ENCODE measurements at places on chromosomes 11 and 22.
A peak's percentile ranks its signal among the peaks of the same experiment; 100 is the strongest.

- no peak for DNase-seq
Measured at GRCh38 chr11:7638710-7639642, 34.3 kb downstream of the CYB5R2 start.

DNA sequence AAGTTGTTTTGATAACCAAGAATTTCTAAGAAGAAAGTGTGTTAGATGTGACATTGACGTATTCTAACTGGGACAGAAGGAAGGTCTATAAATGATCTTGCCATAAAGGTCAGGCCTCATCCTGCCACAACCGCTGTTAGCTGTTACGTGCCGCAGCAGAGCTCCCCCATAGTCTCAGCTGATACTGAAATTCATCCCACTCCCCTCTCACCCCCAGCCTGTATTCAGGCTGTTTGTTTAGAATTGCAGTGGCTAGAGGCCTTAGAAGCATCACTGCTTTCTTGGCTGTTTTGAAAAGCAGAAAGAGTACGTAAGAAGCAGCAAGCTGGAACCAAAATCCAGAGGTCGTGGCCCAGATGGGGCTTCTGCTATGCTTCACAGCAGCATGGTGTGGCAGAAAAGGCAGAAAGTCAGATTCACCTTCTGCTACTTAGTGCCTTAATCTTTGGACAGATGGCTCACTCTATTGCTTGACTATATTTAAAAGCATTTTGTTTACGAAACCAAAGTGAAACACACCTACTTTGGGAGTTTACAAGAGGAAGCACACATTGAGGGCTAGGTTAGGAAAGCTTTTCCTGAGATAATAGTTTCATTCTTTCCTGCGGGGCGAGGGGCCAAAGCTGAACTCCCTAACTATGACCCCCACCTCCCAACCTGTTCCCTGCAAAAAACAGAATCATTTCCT is 950 bp upstream of the LAYN start:
- no peak for DNase-seq

DNA sequence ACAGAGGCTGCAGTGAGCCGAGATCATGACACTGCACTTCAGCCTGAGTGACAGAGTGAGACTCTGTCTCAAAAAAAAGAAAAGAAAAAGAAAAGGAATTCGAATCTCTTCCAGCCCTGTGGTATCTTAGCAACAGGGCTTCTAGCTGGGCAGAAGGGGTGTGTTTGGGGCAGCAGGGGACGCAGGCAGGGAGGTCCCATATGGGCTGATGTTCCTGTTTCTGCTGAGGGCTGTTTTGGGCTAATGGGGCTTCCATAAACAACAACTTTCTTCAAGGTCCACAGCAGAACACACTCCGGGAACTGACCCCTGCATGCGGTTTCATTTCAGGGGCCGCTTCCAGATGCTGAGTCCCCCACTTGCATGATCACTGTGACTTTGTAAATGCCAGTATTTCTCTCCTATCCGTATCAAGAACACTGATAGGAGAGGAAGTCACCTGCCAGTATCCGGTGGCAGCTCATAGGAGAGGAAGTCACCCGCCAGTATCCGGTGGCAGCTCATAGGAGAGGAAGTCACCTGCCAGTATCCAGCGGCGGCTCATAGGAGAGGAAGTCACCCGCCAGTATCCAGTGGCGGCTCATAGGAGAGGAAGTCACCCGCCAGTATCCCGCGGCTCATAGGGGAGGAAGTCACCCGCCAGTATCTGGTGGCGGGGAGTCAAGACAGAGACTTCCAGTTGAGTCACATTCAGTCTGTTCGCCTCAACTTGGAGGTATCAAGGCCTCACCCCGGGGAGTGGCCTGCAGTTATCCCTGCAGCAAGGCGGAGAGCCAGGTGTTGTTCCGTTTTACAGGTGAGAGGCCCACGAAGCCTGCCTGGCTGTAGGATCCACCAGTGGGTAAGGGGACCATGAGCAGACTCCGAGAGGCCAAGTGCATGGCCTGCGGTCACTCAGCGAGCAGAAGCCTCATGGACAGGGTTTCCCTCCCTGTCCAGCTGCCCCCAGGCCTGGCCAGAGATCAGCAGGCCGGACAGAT is 8.3 kb upstream of the FGF19 start:
- DNase-seq = no peak

DNA sequence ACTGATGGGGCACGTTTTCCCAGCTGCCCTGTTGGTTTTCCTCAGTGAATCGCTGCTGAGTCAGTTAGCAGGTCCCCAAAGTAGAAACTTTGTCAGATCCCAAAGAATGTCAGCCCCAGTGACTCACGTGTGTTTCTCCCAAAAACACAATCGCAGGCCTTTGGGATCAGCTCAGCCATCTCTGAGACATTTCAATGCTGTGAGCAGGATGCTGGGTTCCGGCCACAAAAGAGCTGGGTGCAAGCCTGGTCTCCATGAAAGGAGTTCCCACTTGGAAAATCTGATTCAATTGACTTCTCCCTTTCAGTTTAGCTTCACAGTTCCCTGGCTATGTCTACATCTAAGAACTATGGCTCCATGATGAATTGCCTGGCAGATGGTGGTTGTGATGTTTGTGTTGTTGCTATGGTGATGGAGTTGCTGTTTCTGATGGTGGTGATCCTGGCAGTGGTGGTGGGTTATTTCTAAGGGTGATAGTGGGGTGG is 28.0 kb downstream of the MYEOV start:
- no peak for DNase-seq

DNA sequence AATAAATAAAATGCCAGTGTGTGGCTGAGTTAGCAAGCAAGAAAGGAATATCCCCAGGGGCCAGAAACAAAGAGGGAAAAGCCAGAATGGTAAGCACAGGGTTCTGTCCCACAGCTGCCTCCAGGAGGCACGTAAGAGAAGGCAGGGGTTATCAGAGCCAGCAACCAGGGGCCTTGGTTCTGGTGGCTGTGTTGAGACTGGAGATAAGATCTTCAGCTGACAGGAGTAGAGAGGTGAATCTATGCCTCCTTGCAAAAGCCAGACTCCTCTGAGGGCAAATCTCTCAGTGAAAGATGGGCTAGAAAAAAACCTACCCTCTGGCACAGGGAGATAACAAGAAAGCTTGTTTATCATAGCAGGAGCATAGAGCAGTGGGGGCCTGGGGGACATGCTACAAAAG is 29.8 kb upstream of the NFAM1 start:
- peak; percentile 14 for DNase-seq

GRCh38 chr11:43810929-43811596 is 69.6 kb upstream of the ALKBH3 start:
- DNase-seq = no peak

- DNase-seq = no peak
Measured at GRCh38 chr11:134504146-134504905, 92.3 kb upstream of the B3GAT1 start.

- DNase-seq = peak; percentile 81
Measured at GRCh38 chr11:20397281-20397680, 9.8 kb downstream of the PRMT3 start.

GRCh38 chr11:116714902-116715301 is 57.9 kb downstream of the BUD13 start:
- no peak for DNase-seq

DNA sequence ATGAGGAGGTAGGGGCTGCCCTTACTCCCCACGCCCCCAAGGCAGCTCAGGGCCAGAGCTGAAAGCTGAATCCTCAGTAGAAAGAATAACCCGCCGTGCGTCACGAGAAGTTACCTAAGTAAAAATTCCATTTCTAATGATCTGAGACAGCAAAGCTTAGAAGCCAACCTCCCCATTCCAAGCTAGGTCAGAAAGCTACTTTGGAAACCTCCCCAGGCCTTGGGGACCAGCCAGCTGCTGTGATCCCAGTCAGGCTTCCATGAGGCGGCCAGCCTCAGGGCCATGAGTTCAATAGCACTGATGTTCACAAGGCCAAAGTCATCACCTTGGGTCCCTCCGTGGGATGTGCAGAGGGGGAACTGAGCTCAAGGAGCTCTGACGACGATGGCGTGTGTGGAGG is 6.9 kb downstream of the SHISAL1 start:
- DNase-seq = no peak

GRCh38 chr11:75931124-75931523 is 116.1 kb downstream of the UVRAG start:
- DNase-seq = no peak

- DNase-seq = no peak
Measured at GRCh38 chr11:12930850-12931249, 78.3 kb upstream of the RASSF10 start.

DNA sequence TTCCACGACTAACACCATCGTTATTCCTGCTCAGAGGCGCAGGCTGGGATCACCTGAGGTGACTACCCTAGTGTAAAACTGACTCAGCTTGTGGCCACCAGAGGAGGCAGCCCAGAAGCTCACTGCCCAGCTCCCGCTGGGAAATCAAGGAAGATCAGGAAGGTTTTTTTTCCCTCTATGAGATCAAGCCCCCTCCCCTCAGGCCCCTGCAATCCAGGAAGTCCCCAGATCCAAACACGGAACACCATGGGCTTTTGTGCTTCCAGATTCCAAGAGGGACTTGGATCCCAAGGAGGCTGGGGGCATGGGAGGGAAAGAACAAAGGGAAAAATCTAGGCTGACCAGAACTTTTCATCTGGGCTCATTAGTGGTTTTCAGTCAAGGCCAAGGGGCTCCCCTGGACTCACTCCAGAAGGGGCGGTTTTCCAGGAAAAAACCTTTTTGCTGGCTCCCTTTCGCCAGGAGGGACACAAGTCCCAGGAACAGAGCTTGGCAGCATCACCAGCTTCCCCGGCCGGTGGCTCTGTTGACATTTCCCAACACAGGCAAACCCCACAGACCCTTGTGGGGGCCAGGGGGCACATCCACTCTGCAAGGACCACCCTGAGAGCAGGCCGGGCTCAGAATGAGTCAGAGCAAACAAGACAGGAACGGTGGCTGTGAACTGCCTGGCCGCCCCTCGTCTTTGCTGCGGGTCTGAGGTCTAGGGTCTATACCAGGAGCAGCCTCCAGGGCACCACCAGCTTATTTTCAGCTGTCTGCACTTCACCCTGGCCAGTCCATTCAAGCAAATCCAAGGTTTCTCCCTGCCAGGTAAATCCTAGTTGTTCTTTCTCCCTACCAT is 36.8 kb downstream of the MYH9 start:
- no peak for DNase-seq

DNA sequence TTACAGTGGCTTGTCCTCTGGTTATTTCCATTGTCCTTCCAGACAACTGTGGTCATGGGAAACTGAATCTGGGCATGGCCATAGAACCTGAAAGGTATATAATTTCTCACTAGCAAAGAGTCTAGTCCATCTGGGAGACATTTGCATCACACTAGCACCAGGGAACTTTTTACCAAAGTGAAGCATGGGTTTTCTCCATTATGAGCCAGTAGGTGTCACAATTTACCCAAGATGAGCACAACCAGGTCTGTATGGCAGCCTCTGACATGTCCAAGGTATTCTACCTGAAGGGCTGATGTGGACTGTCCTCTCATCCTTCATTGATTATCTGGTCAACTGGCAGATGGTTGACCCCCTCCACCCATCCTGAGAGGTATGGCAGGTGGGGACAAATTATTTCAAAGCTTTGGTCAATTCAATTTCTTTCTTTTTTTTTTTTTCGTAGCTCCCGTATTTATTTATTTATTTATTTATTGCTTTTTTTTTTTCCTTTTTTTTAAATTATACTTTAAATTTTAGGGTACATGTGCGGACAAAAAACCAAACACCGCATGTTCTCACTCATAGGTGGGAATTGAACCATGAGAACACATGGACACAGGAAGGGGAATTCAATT is 425.9 kb downstream of the TMEM135 start:
- peak; percentile 8 for DNase-seq

DNA sequence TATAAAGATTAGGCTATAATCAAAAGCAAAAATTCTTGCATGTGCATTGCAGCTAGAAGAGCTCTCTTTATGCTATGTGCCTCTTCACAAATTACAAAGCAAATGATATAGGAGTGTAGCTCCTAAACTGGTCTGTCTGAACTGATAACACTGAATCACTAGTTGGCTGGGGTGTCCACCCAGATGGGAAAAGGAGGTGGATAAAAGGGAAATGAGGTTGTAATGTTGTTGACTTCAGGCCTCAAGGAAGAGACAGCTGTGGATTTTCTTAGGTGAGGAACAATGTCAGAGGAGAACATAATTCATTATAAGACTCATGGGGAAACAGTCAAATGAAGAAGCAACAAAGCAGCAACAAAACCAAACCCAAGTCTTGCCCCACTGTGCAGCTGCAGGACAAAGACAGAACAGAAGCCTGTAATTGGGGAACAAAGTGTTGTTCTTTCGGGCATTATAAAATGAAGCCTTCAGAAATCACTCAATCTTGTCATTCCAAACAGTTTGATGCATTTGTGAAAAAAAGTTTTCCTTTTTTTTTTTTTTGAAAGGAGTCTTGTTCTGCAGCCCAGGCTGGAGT is 130.1 kb upstream of the DDI1 start:
- DNase-seq = no peak

- no peak for DNase-seq
Measured at GRCh38 chr22:27090611-27091011, 433.2 kb downstream of the MIAT start.

DNA sequence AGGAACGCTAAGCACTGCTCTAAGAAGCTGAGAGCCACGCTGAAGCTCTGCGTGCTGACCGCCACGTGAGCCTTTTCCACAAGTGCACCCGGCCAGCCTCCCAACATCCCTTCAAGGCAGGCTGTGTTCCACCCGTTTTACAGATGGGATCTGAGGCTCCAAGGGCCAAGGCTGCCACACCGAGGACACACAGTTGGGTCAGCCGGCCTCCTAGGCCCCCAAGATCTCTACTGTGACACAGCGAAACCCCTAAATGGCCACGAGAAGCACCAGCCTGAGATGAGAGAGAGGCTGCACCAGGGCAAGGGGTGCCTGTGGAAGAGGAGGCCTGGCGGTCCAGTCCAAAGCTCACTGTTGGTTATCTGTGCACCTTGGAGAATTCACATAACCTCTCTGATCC is 11.8 kb upstream of the CD5 start:
- DNase-seq = no peak

GRCh38 chr11:62707277-62707861 is at the start of the genes BSCL2 and GNG3:
BSCL2 (minus strand) TSS chr11:62707424; CDS start chr11:62707195, 229 bp downstream.
GNG3 (plus strand) TSS chr11:62707676; CDS start chr11:62708296, 620 bp downstream.
- DNase-seq = peak; percentile 20

GRCh38 chr22:37898441-37899181 is 7.5 kb upstream of the MICALL1 start:
- no peak for DNase-seq

DNA sequence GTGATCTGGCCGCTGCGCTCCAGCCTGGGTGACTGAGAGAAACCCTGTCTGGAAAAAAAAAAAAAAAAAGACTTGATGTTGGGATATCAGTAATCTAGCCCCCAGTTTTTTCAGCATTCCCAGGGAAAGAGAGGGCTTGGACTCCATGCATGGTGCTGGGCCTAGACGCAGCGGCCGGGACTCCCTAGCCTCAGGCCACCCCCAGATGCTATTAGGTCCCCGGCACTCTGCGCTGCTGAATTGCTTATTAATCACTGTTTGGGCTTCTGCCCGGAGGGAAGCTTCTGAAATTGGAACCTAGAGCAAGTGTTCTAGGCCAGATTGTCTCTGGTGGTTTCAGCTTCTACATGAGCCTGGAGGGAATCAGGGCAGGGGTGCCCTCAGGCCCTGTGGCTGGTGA is 39.0 kb downstream of the SLCO2B1 start:
- no peak for DNase-seq

All from NCI-H187 treated with DMSO at 0.1 percent for 48 hours (cell line).